Erythroblast (primary cell): ENCODE measurements at places on chromosomes 11 and 22.

DNA sequence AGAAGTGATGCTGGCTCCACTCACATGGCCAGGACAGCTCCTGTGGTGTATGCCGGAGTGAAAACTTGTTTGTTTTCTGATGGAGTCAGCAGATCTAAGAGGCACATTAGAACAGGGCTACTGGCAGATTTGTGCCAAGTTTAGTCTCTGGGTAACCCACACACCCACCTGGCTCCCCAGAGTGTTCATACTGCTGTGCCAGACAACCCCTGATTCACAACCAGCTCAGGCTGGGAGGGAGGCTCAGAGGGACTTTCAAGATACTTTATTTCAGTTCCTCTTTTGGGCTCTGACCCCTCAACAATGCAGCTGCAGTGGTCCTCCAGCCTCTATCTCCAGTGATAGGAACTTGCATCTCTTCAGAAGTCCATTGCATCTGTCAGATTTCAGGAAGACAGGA is 8.5 kb downstream of the NTM start:
- DNase-seq, result no peak

DNA sequence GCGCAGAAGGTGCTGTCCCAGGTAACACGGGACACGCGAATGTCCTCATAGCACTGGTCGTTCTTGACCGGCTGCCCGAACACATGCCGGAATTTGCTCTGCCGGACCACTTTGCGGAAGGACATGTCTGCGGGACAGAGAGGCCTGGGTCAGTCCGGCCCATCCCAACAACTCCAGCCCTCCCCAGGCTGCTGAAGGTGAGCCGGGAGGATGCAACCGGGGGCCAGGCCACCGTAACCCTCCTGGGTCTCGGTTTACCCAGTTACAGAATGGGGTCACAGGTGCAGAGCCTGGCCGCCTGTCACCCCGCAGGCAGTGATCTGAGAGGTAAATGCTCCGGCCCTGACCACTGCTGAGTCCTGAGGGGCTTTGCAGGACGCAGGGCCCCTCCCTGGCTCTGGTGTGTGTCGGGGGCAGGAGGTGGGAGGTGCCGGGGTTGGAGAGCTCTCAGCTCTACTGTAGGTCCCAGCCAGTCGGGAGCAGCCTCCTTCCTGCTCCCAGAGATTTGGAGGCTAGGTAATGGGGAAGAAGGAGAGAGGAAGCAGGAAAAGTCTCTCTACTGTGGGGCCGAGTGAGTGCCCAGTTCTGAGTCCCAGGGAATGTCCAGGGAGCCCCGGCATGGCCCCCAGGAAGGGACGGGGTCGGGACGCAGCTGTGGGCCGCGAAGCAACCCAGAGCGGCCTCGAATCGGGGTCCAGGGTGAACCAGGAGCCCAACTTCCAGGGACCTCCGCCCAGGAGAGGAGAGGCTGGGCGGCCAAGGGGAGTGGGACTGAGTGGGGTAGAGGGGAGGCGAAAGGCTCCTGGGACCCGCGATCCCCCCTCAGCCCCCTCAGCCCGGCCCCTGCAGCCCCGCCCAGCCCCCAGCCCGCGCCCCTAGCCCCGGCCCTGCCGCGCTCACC is 522 bp downstream of the CORO1B start:
- no peak for DNase-seq

DNA sequence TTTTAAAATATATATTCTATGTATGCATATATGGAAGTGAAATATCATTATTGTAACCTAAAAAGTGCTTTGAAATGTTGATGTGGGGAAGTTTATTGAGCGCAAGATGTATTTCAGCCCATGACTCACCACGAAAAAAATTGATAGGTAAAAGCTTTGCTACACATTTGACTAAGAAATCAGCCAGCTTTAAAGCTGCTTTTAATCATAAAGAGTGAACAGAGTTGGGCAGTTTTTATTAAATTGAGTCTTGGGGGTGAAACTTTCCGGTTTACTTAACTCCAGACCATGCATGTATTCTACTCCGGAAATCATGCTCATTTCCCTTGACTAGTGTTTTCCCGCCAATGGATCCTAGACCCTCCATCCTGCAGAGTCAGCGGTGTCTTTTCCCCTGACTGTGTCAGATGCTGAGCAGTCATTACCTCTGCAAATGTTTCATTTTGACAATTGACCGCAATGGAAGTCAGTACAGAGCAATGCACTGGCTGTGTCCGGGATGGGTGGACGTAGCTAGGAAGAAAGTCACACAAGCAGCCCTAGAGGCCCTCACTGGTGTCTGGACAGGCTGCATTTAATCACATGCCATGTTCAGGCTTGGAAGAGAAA is 47.2 kb upstream of the MPEG1 start:
- DNase-seq, result no peak

- no peak for DNase-seq
Measured at GRCh38 chr11:854601-855329, 12.1 kb downstream of the TSPAN4 start.

- DNase-seq, result no peak
Measured at GRCh38 chr11:119185981-119186634, 833 bp downstream of the NHERF4 start.

DNA sequence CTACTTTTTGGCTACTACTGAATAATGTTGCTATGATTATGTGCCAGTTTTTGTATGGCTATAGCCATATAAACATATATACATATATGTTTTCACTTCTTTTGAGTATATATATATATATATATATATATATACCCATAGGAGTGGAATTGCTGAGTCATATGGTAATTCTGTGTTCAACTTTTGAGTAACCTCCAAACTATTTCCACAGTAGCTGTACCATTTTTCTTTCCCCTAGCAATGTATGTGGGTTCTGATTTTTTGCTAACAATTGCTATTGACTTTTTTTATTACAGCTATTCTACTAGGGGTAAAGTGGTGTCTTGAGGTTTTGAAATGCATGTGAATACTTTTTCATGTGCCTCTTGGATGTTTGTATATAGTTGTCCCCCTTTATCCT is 30.4 kb downstream of the CBL start:
- no peak for DNase-seq

- peak; percentile 1 for DNase-seq
Measured at GRCh38 chr11:132177106-132177505, 806.7 kb downstream of the NTM start.

DNA sequence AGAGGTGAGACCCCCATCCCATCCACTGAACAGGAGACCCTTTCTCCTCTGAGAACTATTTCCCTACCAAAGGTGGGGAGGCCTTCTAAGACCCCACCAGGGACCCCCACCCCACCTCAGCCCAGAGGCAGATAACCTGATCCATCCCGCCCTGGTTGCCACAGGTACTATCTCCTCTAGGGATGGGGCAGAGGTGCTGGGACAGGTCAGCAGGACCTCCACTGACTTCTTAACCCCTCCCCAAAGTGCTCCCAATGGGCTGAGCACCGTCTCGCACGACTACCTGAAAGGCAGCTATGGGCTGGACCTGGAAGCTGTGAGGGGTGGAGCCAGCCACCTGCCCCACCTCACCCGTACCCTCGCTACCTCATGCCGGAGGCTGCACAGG is 4.3 kb downstream of the INPPL1 start:
- no peak for DNase-seq
